GM12878 (cell line): ENCODE measurements at places on chromosomes 7 and 10.

DNA sequence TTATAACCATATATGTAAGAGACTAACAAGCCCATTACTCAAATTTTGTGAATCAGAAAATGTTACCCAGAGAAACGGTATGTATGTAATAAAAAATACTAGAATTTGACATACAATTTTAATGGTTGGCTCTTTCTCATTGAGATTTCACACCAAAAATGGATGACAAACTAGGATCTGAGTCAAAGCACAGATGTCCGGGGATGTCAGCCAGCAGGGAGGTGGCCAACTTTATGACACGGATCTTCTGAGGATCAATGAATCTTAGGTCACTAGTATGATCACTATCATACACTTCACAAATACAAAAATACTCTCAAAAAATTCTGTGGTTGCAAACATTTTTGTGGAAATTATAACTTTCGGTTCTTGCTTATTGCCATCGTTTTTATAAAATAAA lies 173.5 kb upstream of the NFE2L3 start:
- no peak for DNase-seq

GRCh38 chr10:72251635-72252034 lies 22.1 kb upstream of the DDIT4 start:
- no peak for DNase-seq

- DNase-seq = peak; percentile 39
These were observed 218.3 kb downstream of the FAM107B start for GRCh38 chr10:14556285-14556956.

DNA sequence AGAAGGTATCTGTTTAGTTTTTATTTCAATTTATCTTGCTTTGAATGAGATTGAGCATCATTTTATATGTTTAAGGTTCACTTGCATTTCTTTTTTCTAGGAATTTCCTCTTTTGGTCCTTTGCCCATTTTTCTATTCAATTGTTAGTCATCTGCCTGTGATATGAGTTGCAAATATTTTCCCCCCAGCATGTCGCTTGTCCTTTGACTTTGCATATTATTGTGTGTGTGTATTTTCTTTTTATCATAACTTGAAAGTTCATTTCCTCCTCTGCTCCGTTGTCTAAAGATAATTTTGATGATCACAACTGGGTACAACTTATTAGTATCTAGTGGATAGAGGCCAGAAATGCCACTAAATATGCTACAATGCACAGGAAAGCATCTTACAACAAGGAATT lies 132.7 kb upstream of the MDFIC start:
- DNase-seq = no peak

GRCh38 chr10:86979296-86979818 lies 11.1 kb downstream of the ADIRF start:
- no peak for DNase-seq

DNA sequence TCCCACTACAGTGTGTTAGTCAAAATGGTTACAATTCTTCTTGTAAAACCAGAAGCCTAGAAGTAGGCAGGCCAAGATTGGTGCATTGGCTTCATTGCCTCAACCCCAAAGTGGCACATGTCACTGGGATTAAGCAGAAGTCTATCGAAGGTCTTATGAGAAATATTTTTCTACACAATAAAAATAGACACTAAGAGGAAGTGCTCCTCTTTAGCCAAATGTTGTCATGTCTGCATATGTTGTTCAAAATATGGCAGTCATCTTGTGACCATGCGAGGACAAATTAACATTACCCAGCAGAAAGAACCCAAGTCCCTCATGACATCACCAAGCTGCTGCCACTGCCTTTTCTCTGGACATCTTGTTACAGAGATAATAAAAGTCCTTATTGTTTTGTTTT lies 6.3 kb upstream of the NSMCE4A start:
- DNase-seq = no peak

- DNase-seq = no peak
These were observed 2.6 kb upstream of the KIAA1217 start for GRCh38 chr10:24206334-24206733.

DNA sequence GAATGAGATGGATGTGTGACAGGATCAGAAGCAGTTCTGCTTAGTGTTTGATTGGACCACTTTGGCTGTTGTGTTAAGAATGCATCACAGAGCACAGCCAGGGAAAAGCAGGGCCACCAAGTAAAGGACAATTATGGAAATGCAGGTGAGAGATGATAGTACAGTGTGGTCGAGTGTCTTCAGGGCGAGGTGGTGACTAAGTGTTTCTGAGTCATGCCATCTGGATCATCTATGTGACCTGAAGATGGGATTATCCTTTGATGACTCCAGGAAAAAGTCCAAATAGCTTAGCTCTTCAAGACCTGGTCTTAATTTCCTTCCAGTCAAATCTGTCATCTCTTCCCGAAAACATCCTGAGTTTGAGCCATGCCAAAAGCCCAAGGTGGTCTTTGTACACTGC lies 523.2 kb upstream of the IGFBP3 start:
- DNase-seq = no peak

DNA sequence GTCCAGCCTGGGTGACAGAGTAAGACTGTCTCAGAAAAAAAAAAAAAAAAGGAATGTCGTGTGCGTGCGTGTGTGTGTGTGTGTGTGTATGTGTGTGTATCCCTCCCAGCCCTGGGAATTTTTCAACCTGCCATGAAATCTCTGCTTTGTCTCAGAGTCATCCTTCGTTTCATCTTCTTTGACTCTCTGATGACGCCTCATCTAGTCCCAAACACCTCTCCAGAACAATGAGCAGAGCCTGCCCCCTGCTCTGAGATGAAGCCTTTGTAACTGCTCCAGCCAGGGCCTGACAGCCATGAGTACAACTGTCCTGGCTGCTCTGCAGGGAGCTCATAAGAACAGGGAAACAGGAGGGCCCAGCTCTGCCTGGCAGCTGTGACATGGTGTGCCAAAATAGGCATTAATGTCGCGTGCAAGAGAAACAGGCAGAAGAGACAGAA lies 149.5 kb downstream of the FAM107B start:
- no peak for DNase-seq

DNA sequence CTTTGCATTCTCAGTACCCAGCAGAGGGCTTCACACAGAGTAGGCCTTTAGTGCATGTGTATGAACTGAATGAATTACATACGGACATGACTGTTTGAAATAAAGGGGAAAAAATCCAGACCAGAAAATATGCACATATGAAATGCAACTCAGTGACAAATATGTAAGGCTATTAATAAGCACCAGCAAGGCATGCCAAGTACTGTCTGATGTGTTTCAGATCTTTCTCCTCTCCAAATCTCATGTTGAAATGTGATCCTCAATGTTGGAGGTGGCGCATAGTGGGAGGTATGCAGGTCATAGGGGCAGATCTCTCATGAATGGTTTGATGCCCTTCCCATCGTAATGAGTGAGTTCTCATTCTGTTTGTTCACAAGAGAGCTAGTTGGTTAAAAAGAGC lies 87.3 kb upstream of the TOMM7 start:
- no peak for DNase-seq

GRCh38 chr10:59177031-59177797 lies 771 bp downstream of the PHYHIPL start:
- DNase-seq = no peak

- DNase-seq = no peak
These were observed 185.2 kb downstream of the SLC25A13 start for GRCh38 chr7:96136600-96137239.

DNA sequence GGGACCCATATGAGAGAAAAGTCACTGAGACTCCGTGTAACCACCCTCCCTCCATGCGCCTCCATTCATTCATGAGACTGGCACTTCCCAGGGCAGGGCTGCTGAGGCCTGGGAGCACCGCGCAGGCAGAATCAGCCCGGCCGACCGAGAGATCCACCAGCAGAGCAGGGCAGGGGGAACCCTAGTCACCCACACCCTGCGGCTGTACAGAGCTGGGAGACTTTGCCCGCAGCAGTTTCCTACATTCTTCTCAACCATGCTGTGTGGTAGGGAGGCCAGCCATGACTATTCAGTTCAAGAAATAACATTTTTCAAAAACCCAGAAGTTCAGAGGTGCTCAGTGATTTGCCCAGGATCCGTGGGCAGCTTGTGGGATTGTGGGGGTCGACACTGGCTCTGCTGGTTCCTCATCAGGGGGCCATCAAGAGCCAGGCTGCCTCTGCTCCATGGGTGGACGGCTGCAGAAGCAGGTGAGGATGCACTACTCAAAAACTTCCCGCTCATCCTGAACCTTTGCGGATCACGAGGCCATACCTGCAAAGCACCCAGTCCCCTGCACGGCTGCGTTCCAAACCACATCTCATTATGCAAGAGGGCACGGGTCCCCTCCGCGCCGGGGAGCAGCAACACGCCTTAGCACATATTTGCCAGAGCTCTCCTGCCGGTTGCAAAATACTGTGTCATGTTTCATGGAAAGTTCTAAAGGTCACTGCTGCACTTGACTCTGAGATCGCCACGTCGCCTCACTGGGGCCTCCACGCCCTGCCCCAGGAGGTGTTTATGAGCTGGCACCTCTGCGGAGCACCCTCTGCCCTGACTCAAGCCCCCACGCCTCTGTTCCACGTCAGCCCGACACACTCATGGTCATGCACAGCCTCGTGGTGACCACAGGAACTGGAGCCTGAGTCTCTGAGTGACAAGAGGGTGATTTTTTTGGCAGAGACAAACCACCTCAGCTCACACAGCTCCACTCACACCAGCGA lies 132.0 kb downstream of the PRKAG2 start:
- no peak for DNase-seq

GRCh38 chr10:67705921-67706320 lies 9.9 kb upstream of the CTNNA3 start:
- no peak for DNase-seq

- no peak for DNase-seq
These were observed 3.8 kb downstream of the UPK3B start for GRCh38 chr7:76513817-76514799.

- DNase-seq = no peak
These were observed 112.8 kb downstream of the BUB3 start for GRCh38 chr10:123266971-123267370.

DNA sequence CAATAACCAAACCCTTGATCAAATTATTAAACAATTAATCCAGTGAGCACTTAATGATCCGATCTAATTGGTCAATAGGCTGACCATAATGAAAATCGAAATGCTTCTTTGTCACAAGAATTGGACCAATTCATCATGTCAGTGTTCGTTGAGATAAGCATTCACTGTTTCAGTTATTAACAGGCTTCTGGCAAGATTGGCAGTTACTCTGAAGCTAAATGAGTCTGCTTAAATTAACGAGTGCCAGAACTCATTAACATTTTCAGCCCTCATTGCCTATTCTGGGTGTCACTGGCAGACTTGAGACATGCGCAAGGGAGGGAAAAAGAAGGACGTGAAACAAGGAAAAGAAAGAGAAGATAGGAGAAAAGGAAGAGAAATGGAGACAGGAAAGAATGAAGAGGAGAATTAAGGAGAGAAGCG lies 30.7 kb upstream of the SLC26A3 start:
- DNase-seq = no peak

DNA sequence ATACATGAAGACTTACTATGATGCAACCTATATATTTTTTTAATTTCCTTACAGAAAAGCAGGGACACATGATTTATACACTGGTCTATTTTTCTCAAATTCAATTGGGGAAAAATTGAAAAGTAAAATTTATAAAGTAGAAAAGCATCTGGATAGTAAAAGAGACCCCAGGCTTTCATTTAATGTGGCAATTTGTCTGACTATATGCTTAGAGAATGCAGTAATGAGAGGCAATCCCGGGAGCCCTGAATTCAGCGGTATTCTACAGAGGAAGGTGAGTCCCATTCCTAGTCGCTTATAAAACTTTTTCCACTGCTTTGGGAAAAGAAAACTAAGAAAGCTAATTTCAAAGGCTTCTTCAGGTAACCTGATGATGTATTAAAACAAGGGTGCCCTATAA lies 167.1 kb downstream of the SEMA3D start:
- DNase-seq = no peak

- DNase-seq = no peak
These were observed 52.8 kb upstream of the SEC61G start for GRCh38 chr7:54811846-54812254.

GRCh38 chr10:43090188-43090587 lies 13.3 kb downstream of the RET start:
- no peak for DNase-seq

- no peak for DNase-seq
These were observed 341.9 kb downstream of the LRMDA start for GRCh38 chr10:75773231-75773780.

DNA sequence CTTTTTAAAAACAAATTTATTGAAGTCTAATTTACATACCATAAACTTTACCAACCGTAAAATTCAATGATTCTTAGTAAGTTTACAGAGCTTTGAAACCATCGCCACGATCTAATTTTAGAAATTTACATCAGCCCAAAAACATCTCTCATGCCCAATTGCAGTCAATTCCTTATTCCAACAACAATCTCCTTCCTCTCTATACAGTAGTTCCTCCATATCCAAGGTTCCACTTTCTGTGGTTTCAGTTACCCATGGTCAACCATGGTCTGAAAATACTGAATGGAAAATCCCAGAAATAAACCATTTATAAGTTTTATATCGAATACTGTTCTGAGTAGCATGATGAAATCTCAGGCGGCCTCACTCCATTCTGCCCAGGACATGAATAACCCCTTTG lies 183.4 kb upstream of the ADCY1 start:
- DNase-seq = no peak

DNA sequence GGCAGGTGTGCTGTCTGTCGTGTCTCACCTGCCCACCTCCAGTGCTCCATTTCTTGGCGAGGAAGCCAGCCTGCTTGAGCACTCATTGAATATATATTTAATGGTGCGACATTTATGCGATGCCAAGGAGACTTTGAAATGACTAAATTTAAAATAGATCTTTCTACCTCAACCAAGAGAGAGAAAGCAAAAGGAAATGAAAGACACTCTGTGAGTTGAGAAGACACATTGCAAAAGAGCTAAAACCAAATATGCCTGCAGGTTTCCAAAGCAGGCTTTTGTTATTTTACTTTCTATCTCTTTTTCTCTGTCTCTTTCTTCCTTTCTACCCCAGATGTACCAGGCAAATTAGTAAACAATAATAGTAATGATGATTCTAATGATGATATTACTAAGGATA lies 53.6 kb upstream of the AOAH start:
- DNase-seq = no peak

DNA sequence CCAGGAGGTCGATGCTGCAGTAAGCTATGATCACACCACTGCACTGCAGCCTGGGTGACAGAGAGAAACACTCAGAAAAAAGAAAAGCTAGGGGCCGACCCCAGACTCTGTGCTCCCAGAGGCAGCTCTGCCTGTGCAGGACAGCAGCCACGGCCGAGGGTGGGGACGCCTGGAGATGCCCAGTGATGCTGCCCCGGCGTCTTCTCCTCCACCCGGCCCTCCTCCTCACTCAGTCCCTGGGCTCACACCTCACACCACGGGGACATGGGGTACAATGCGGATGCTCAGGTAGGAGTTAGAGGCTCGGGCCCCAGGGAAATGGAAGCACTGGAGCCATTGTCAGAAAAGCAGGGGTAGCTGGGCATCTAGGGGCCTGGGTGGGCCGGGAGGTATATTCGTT lies 46.3 kb upstream of the ELFN1 start:
- DNase-seq = no peak

DNA sequence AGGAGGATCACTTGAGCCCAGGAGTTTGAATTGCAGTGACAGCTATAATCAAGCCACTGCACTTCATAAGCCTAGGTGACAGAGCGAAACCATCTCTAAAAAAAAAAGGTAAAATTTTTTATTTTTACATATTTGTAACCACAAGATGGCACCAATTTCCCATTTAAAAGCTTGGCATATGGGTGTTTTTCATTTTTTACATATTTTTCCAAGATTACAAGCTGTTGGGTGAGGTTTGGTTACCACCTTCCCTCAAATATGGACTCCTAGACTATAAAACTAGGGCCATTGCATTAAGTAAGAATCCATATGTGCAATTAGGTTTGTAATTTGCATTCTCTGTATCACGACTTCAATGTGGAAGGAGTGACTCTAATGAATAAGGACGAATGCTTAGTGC lies 129.3 kb upstream of the ACBD5 start:
- no peak for DNase-seq
